NCI-H2081 (cell line): ENCODE measurements at places on chromosomes 6 and 20.

DNA sequence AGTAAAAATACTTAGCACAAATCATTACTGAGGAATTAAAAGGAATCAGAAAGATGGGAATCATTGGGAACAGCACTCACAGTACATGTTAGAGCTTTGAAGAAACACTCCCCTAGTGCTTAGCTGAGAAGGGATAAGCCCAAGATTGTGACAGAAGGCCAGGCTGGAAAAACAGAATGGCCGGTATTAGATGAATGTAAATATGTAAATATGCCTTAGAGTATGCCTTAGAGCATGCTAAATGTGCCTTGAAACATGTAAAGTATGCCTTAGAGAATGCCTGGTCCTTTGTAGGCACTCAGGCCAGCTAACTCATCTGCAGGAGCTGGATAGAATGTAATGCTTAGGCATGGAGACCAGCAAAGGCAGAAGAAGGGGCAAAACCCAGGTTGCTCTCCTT is 10.6 kb upstream of the TENT5A start:
- DNase-seq: no peak

DNA sequence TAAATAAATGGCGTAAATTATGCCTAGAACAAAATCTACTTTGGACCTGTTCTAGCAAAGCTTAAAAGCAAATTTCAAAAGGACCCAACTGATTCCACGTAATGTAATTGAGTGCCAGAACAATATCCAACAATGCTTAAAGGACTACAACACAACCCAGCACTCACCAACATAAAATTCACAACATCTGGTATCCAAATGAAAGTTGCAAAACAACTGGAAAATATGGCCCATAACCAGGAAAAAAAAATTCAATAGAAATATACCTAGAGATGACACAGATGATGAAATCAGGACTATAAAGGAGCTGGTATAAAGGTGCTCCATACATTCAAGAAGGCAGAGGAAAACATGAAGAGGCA is 14.1 kb downstream of the TUBB2B start:
- DNase-seq: no peak

DNA sequence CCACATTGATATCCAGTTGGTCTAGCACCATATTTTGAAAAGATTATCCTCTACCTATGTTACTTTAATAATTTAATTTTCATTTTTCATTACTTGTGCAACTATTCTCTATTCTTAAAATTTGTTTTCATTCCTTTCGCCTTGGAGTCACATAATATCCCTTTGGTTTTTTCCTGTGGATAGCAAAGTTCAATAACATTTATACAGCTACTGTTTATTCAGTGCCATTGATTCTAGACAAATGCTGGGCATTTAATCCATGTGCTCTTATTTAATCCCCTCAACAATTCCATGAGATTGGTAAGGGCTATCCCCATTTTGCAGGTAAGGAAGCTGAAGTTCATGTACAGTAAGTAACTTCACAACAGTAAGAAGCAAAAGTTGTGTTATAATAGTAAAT is 32.6 kb downstream of the PSMF1 start:
- no peak for DNase-seq

GRCh38 chr6:140208286-140208685 is 833.8 kb upstream of the CITED2 start:
- DNase-seq: peak; percentile 5

GRCh38 chr6:113009682-113010081 is 662.6 kb downstream of the RFPL4B start:
- no peak for DNase-seq

DNA sequence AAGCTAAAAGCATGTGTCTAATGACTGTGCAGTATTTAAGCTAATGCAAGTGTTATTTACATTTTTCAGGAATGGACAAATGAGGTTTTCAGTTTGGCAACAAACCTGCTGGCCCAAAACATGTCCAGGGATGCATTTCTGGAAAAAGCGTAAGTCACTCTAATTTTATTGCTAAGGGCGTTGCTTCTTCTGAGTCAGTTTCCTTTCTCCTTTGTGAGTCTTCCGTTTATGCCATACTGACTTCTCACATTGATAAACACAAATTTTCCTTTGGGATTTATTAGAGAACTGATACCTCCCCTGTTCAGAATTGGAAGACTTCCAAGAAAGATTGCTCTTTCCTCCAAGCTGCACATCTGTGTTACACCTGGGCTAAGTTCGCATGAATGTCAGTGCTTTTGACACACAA is 422.9 kb upstream of the PLCB4 start:
- no peak for DNase-seq

GRCh38 chr6:168021581-168021980 is 24.1 kb downstream of the KIF25 start:
- no peak for DNase-seq

GRCh38 chr6:119073307-119074051 is 5.0 kb downstream of the FAM184A start:
- DNase-seq: no peak

DNA sequence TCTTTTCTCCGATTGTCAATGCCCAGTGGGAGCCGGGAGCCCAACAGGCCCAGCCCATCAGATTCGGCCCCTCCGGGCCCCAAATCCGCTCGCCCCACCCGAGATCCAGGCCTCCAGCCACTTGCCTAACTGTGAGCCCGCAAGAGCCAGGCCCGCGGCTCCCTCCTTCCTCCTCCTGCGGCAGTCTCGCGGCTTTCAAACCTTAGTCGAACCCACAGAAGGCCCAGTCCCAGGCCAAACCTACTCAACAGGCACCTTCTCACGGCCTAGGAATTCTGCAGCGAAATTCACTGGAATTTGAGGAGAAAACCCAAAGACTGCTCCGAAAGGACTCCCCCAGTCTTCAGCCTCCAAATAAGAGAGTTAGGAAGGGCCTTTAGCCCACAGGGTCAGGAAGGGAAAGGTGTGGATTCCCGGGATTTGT is 2.8 kb upstream of the TFAP2A start:
- DNase-seq: no peak

GRCh38 chr6:54892831-54893230 is 46.3 kb downstream of the FAM83B start:
- no peak for DNase-seq

GRCh38 chr6:87027021-87027420 is 67.9 kb downstream of the CGA start:
- no peak for DNase-seq

- no peak for DNase-seq
Measured at GRCh38 chr20:57995381-57995977, 233.0 kb downstream of the ANKRD60 start.

- DNase-seq: no peak
Measured at GRCh38 chr20:14828459-14828858, 491.0 kb upstream of the FLRT3 start.

DNA sequence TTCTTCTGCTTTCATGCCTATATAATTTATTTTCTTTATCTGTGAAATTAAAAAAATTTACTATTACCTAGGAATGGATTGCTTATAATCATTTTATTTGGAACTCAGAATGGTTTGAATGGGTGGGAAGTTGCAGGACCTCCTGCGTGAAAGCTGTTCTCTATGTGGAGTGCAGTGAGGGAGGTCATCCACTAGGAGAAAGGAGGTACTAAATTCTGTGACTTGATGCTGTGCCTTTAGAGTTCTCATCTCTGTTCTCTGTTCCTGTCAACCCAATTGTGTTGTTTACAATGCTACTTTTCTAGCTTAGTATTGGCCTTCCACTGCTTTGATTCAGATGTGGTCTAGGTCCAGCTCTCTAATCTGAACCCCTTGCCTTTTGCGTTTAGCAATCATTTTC is 65.0 kb upstream of the HIVEP1 start:
- no peak for DNase-seq

GRCh38 chr6:53424300-53424699 is 75.5 kb upstream of the ELOVL5 start:
- no peak for DNase-seq

- no peak for DNase-seq
Measured at GRCh38 chr6:119727504-119728219, 378.1 kb upstream of the MAN1A1 start.

GRCh38 chr6:107108201-107108890 is 7.0 kb downstream of the BEND3 start:
- DNase-seq: no peak

DNA sequence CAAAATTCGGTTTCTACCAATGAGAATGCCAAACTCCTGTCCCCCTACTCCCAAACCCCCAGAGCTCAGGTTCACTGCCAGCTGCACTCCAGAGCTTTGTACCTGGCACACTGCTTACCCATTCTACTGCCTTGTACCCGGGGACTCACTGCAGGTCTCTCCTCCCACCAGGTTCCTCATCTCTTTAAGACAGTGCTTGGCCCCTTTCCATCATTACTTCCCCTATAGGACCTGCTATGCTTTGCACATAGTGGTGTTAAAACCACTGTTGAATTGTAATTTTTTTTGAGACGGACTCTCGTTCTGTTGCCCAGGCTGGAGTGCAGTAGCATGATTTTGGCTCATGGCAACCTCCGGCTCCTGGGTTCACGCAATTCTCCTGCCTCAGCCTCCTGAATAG is 25.9 kb downstream of the LYRM4 start:
- DNase-seq: no peak

DNA sequence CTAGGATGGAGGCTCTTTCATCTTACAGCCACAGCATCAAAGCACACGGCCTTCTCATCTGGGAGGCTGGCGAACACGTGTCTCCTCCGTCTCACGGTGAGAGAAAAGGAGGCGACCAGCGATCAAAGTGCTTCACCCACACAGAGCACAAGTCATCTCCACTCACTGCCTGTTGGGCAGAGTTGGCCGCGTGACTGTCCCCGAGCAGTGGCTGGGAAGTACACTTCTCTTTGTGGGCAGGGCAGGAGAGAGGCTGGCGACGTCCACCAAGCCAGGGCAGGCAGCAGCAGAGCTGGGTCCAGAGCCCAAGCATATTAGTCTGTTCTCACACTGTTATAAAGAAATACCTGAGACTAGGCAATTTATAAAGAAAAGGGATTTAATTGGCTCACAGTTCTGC is 64.1 kb upstream of the FOXC1 start:
- DNase-seq: no peak

- DNase-seq: no peak
Measured at GRCh38 chr6:54037277-54037779, 73.9 kb upstream of the MLIP start.

DNA sequence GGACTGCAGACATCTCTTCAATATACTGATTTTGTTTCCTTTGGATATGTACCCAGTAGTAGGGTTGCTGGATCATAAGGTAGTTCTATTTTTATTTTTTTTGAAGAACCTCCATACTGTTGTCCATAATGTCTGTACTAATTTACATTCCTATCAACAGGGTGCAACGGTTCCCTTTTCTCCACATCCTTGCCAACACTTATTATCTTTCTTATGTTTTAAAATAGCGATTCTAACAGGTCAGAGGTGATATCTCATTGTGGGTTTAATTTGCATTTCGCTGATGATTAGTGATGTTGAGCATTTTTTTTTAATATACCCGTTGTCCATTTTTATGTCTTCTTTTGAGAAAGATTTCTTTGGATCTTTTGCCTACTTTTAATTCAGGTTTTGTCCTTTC is 2.0 kb upstream of the TP53RK start:
- no peak for DNase-seq

DNA sequence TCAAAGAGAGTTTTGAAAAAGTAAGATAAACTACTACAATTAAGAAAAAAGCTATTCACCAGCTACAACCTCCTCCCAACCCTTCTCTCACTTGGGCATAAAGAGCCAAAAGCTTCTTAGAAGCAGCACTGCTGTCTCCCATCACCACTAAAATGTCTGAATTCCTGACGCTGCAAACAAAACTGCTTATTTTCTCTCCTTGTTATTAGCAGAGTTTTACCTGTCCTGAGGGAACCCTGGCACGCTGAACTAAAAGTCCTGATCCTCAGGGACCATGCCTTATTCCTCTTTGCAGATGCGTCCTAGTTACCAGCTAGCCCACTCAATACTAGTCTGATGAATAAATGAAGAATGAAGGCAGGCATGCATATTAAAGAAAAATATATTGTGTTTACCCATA is 1.1 kb downstream of the HACE1 start:
- no peak for DNase-seq

DNA sequence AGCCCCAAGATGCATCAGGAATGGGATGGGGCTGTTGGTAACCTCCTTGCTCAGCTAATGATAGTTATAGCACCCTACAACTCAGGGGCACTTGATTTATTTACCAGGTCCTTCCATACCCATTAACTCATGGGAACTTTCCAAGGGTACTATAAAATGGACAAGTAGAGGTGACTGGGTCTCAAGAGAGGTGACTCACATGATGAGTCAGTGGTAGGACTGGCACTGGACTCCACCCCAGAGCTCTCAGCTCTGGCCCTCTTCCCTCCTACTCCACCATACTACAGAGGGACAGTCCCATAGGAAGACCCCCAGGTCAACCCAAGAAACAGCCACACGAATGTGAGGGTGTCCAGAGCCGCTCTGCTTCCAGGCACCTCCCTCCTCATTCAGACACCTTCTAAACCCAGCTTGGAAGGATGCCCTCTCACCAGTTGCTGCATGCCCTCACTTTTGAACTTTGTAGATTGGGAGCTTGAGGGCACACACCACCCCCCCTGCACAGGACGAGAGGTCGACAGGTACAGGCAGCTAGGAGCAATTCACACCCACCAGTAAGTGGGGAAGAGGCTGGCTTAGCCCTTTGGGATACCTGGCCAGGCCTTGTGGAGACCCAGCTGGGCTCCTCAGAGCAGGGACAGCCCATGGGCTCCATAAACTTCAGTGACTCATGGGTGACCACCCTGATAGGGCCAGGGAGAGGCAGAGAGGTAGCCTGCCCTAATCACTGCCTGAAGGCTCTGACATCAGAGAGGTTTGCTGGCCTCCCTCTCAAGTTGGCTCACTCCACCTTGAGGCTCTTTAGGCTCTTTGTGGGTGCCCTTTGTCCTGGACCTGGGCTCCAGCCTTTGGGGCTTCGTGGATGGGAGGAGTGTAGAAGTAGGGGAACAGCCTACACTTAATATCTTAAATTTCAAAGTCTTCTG is 81.6 kb upstream of the MLN start:
- no peak for DNase-seq

DNA sequence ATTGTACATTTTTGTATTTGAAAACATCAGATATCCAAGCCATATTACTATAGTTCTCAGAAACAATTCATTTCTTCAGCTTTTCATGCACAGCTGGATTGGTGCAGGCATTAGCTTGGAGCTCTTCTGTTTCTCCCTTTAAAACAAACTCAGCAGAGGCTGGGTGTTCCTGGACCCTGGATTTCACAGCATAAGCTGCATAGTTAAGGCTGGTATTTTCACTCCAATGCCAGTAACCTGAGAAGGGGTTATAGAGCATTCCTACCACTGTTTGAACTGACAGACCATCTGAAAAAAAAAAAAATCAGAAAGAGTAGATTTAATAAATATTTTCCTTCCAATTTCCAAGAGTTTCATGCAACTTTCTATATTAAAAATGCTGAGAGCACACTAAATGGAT is 20.1 kb upstream of the FAXC start:
- DNase-seq: no peak

- no peak for DNase-seq
Measured at GRCh38 chr20:10338426-10339180, 95.4 kb downstream of the MKKS start.

- DNase-seq: no peak
Measured at GRCh38 chr20:59752101-59752586, 147.8 kb downstream of the PHACTR3 start.
